ENCODE measurements at places on chromosomes 16 and 17.

DNA sequence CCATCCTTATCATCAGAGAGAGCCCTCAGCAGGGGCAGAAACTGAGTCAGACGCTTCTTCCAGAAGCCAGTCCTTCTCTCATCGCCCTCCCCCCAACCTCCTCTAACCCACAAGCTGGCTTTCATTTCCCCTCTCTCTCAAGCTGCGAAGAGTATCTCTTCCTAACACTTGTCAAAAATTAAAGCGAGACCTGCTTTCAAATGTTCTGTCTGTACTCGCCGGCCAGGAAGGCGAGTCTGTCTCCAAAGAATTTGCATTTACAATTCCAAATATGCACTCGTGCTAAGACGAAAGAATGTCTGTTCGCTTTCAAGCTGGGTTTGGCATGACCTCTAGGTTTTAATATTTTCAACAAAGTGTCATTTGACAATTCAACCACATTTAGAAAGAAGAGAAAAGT lies 140.4 kb downstream of the RGS9 start:
- DNase-seq: no peak

GRCh38 chr16:15434425-15435215 lies at the start of gene BMERB1:
TSS of gene BMERB1 (plus strand) at chr16:15434588. CDS start at chr16:15434654, 66 bp downstream.
- no peak for DNase-seq

GRCh38 chr17:71516149-71516548 lies 604.7 kb upstream of the SOX9 start:
- no peak for DNase-seq

GRCh38 chr16:86252596-86252995 lies 257.7 kb upstream of the FOXF1 start:
- DNase-seq: no peak

- no peak for DNase-seq
Observed at GRCh38 chr17:29376667-29377270, 13.4 kb upstream of the TAOK1 start.

DNA sequence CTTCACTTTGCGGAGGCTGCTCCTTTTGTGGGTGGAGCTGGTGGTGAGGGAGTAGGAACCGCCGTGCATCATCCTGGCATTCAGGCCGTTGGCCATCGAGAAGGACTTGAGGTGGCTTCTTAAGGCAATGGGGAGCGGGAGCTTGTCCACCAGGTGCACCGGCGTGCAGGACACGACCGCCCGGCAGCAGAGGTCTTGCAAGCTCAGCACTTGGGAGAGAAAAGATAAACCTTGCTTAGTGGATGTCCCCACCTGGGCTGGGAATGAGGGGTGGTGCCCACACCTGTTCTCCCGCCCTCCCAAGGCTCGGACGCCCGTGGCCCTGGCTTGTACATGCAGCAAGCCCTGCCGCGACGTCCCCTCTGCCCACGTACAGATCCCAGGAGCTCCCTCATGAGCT lies 9.7 kb upstream of the WDR45B start:
- no peak for DNase-seq

DNA sequence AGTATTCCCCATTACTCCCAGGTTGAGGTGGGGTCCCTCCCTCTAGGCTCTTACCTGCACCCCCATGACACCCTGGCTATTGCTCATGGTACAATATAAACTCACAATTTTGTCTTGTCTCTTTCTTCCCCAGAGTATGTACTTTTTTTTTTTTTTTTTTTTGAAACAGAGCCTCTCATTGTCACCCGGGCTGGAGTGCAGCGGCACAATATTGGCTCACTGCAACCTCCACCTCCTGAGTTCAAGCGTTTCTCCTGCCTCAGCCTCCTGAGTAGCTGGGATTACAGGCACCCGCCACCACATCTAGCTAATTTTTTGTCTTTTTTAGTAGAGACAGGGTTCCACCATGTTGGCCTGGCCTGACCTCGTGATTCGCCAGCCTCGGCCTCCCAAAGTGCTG lies 8.5 kb downstream of the KANSL1 start:
- no peak for DNase-seq

DNA sequence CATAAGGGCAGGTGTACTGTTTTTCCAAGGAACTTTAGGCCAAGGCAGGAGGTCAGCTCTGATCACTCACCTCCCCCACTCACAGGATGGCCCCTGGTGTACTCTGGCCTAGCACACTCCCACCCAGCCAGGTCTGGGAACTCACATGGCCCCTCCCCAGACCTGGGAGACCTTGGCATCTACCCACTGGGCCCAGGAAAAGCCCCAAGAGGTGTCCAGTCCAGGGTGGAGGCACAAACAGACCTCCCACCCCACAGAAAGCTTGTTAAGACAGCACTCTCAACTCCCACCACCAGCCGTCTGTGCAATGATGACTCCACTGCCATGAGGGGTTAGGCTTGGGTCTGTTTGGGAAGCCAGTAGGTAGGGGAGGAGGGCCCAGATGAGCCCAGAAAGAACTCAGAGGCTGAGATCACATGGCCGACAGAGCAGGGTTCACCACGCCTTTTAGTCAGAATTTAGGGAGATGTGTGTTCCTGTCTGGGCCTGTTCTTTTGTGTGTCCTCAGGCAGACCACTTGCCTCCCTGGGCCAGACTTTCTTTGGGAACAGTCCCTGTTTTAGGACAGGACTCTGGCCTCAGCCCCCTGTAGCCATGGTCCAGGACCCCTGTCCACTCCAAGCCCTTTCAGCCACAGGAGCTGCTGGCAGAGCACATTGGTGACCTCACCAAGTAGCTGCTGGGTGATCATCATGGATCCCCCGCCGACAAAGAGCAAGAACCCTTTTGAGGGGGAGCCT lies 12.1 kb upstream of the CBFB start:
- no peak for DNase-seq

DNA sequence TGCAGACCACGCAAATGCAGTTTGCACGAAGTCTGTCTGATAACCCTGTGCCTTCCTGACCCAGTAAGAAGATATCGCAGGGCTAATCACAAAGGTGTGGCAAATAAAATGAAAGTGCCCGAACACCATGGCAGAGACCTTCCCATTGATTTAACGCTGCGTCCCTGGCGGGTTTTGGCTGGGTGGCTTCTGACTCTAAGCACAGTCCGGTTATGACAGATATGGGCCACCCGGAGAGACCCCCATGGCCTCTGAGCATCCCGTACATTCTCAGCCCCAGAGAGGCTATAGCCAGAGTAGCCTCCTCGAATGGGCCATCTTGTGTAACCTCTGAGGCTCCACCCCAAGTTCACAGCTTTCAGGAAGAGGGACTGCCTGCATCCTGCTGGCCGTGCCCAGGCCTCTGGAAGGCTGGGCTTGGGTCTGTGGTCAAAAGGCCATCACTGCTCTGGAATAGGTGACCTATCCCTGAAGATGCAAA lies 5.5 kb downstream of the FOXC2 start:
- DNase-seq: no peak

- DNase-seq: peak; percentile 54
Observed at GRCh38 chr17:3683054-3683511, 12.9 kb downstream of the P2RX5 start.

- no peak for DNase-seq
Observed at GRCh38 chr17:43803758-43804157, 23.5 kb downstream of the CFAP97D1 start.

GRCh38 chr16:82182266-82183003 lies 12.4 kb upstream of the MPHOSPH6 start:
- no peak for DNase-seq

DNA sequence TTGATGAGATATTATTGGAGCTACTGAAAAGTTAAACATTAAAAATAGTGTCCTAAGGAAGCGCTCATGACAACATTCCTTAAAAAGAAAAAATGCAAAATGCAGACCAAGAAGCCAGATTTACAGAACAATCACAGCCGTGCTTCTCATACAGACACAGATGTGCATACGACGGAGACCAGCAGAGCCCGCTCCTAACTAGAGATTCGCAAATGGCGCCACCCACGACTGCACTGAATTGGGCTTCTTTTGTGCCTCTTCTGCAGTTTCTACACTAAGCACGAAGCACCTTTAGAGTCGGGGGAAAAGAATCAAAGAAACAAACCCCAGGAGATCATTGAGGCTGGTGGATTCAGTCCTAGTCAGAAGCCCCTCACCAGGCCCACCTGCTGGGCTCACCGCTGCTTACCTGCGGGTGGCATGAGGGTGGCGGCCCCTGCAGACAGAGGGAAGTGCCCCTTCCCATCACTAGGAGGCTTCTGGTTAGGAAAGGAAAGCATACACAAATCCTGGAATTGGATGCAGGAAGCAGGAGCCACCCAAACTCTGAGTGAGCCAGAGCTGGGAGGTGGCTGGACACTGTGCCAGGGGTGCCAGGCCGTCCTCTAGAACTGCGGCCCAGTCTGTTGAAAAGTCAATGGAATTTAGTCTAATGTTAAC lies 64.9 kb upstream of the CHMP6 start:
- no peak for DNase-seq

DNA sequence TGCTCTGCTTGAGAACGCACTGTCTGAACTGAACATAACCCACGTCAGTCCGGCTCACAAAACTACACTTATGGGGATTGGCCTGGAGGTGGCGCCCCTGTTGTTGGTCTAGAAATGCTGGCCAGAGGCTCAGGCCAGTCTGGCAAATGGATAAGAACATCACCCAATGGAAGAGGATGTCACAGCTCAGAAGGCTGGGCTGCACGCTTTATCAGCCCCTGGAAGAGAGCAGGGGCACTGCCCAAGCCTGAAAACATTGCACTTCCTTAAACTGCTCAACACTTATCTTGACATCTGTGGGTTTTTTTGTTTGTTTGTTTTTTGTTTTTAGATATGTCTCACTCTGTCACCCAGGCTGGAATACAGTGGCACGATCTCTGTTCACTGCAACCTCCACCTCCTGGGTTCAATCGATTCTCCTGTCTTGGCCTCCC lies 24.8 kb upstream of the BPTF start:
- peak; percentile 47 for DNase-seq

DNA sequence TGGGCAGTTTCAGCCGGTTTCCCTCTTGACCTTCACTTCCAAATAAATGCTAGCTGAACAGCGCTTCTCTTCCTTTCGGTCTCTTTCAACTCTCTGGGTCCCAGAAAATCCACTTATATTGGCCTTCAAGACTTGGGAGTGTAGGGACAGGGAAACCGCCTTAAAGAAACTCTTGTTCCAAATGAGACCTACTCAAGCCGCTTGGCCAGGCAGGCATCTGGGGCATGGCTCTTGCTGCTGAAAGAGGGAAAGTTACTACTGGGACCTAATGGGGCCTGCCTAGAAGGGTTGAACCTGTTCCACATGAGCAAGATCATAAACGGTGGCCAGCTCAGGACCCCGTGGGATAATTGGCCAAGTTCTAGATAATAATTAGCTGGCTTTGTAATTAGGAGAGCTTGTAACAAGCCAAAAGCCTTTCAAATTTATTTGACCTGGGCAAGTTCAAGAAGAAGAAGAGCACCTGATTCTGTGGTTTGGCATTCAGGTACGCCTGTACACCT lies 13.2 kb downstream of the CDH1 start:
- no peak for DNase-seq

GRCh38 chr16:12403746-12404658 lies 399.7 kb downstream of the CPPED1 start:
- no peak for DNase-seq

- no peak for DNase-seq
Observed at GRCh38 chr16:64712026-64712425, 409.8 kb downstream of the CDH11 start.

All from CD14-positive monocyte (primary cell).